Iris pigment epithelial cell (primary cell): ENCODE measurements at places on chromosomes 6 and 20.

- peak; percentile 50 for DNase-seq
Measured at GRCh38 chr6:113969888-113970804, 802 bp downstream of the HDAC2 start.

DNA sequence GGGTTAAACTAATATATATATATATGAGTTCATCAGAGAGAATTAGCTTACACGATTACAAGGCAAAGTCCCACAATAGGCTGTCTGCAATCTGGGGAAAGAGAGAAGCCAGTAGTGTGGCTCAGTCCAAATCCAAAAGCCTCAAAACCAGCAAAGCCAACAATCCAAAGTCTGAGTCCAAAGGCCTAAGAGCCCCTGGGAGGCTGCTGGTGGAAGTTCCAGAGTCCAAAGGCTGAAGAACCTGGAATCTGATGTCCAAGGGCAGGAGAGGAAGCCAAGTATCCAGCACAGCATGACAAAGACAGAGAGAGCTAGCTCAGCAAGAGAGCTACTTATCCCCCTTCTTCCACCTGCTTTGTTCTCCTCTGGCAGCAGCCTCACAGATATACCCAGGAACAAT lies 274.7 kb upstream of the ID4 start:
- DNase-seq = no peak

- peak; percentile 41 for DNase-seq
Measured at GRCh38 chr6:11584244-11584643, 46.7 kb downstream of the TMEM170B start.

- DNase-seq = peak; percentile 96
Measured at GRCh38 chr20:11229772-11230171, 556.0 kb upstream of the JAG1 start.
